Muscle of leg (tissue), 16 donors: ENCODE measurements at places on chromosomes 7 and 10. TPM values are rescaled to one million over a fixed set of nuclear protein-coding genes. Genes with fewer than 3 reads are reported as not detected.
A peak's percentile ranks its signal among the peaks of the same experiment; 100 is the strongest.

- no peaks in the 10 kb centered on the region for H3K4me1 ChIP-seq
- H3K36me3 ChIP-seq = no peaks in the 10 kb centered on the region
- H3K27me3 ChIP-seq = peaks cover 4% of the 10 kb centered on the region
- DNase-seq = no peak
These were observed 83.9 kb downstream of the RAMP3 start for GRCh38 chr7:45241339-45242109.

GRCh38 chr7:70472601-70473237 is 659.2 kb upstream of the GALNT17 start:
- no peak overlapping the region for H3K4me3 ChIP-seq
- H3K36me3 ChIP-seq = no peaks in the 10 kb centered on the region
- H3K4me1 ChIP-seq = peaks cover 11% of the 10 kb centered on the region
- peak; percentile 30 for DNase-seq
- no peaks in the 10 kb centered on the region for H3K27me3 ChIP-seq

Gene PHKG1
- total RNA-seq = 52.4 TPM

GRCh38 chr7:112782498-112782897 is 7.7 kb downstream of the TMEM168 start:
- H3K4me3 ChIP-seq = no peak overlapping the region
- no peaks in the 10 kb centered on the region for H3K4me1 ChIP-seq
- no peak overlapping the region for H3K27ac ChIP-seq
- H3K27me3 ChIP-seq = no peaks in the 10 kb centered on the region
- DNase-seq = no peak
- H3K36me3 ChIP-seq = peaks cover 12% of the 10 kb centered on the region

DNA sequence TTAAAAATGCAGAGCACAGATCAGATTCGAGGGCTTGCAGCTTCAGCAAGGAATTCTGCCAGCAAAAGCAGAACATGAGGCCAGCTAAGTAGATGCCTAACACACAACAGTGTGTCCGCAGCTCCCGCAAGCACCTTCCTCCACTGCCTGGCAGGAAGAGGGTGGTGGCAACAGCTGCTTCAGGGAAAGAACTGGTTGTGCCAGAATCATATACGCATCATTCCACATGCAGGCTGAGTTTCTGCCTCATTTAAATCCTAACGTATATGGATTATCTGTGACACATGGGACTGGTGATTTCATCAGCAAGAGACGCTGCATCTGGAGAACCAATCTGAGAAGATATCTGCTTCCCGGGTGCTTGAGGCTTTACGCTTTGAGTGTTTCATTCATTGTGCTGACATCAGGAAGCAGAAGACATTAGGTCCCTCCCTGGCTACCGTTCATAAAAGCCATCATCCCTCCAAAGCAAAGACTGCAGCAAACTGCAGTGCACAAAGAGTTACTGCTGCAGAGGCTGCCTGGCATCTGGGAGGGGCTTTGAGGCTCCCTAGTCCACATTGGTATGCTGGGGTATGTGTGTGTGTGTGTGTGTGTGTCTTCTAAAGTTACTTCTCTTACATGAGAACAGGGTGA is 78.8 kb downstream of the FAM13C start:
- peak; percentile 43 for DNase-seq
- no peaks in the 10 kb centered on the region for H3K27me3 ChIP-seq
- H3K27ac ChIP-seq = no peak overlapping the region
- peak overlapping the region; percentile 14 for H3K4me3 ChIP-seq

GRCh38 chr7:112990624-112991023 is 96.0 kb downstream of the GPR85 start:
- H3K4me1 ChIP-seq = no peaks in the 10 kb centered on the region
- no peak for DNase-seq
- no peak overlapping the region for H3K4me3 ChIP-seq
- H3K36me3 ChIP-seq = no peaks in the 10 kb centered on the region
- no peaks in the 10 kb centered on the region for H3K27me3 ChIP-seq

Gene FXYD4
- 0.44 TPM for total RNA-seq

Gene MRC1
- total RNA-seq = 13.4 TPM

GRCh38 chr10:79179164-79179956 is 110.6 kb downstream of the ZMIZ1 start:
- H3K27me3 ChIP-seq = no peaks in the 10 kb centered on the region
- peaks cover 99% of the 10 kb centered on the region for H3K4me1 ChIP-seq
- H3K4me3 ChIP-seq = no peak overlapping the region
